WTC11 (cell line): ENCODE measurements at places on chromosomes 1 and 21. TPM values are rescaled to one million over a fixed set of nuclear protein-coding genes. Genes with fewer than 3 reads are reported as not detected.

- DNase-seq = peak; percentile 14
- peaks cover 13% of the 10 kb centered on the region for H3K4me1 ChIP-seq
- peaks cover 5% of the 10 kb centered on the region for H3K27me3 ChIP-seq
- peaks cover 12% of the 10 kb centered on the region for H3K36me3 ChIP-seq
- H3K4me3 ChIP-seq = peak overlapping the region; percentile 95
- H3K27ac ChIP-seq = no peak overlapping the region; the same call in 1 of the 2 replicates
Measured at GRCh38 chr1:93845538-93846205, 33.3 kb downstream of the DNTTIP2 start.

DNA sequence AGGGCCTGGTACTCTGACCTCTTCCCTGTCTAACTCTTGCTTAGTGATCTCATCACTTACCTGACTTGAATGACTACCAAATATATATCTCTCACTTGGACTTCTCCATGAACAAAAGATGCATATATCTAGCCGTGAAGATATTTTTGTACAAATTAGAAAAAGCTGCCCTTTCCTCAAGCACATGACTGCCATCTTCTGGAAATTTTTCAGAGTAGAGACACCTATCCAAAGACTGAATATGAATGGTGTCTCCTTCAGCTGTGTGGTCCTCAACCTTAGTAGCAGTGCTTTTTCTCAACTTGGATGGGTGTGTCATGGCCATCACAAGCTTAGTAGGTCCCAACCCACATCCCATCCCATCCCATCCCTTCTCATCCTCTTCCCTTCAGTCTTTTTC is 142.3 kb downstream of the DNM3 start:
- H3K27ac ChIP-seq = no peak overlapping the region
- no peaks in the 10 kb centered on the region for H3K36me3 ChIP-seq
- H3K4me1 ChIP-seq = peaks cover 7% of the 10 kb centered on the region
- no peak for DNase-seq

GRCh38 chr1:3495776-3496745 is 41.6 kb downstream of the ARHGEF16 start:
- H3K27ac ChIP-seq = no peak overlapping the region
- H3K4me3 ChIP-seq = no peak overlapping the region
- peaks cover 1% of the 10 kb centered on the region; the same call in 1 of the 2 replicates for H3K4me1 ChIP-seq
- no peak for DNase-seq
- no peaks in the 10 kb centered on the region for H3K27me3 ChIP-seq

DNA sequence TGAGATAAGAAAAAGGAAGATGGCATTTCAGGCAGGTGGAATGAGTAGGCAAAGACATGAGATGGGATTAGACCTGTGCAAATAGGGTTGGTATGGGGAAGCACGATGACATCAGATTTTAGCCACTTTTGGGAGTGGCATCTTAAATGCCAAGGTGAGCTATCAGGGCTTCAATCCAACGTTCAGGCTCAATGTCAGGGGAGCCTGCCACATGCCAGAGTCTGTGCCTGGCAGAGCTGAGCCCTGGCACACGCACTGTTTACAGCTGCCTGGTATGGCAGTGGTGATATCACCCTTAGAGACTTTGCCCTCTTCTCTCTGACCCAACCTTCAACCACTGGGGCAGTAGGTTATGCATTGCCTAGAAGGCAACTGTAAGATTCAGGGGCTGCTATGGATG is 1.1 kb upstream of the GUCA2B start:
- no peaks in the 10 kb centered on the region for H3K27me3 ChIP-seq
- no peak for DNase-seq
- H3K4me3 ChIP-seq = no peak overlapping the region
- H3K36me3 ChIP-seq = no peaks in the 10 kb centered on the region
- H3K27ac ChIP-seq = no peak overlapping the region

GRCh38 chr1:24157918-24158481 is 15.1 kb upstream of the IL22RA1 start:
- H3K27me3 ChIP-seq = no peaks in the 10 kb centered on the region
- H3K4me3 ChIP-seq = no peak overlapping the region
- peaks cover 15% of the 10 kb centered on the region for H3K4me1 ChIP-seq
- DNase-seq = peak; percentile 31
- H3K27ac ChIP-seq = no peak overlapping the region; the same call in 1 of the 2 replicates
- peaks cover 17% of the 10 kb centered on the region for H3K36me3 ChIP-seq

DNA sequence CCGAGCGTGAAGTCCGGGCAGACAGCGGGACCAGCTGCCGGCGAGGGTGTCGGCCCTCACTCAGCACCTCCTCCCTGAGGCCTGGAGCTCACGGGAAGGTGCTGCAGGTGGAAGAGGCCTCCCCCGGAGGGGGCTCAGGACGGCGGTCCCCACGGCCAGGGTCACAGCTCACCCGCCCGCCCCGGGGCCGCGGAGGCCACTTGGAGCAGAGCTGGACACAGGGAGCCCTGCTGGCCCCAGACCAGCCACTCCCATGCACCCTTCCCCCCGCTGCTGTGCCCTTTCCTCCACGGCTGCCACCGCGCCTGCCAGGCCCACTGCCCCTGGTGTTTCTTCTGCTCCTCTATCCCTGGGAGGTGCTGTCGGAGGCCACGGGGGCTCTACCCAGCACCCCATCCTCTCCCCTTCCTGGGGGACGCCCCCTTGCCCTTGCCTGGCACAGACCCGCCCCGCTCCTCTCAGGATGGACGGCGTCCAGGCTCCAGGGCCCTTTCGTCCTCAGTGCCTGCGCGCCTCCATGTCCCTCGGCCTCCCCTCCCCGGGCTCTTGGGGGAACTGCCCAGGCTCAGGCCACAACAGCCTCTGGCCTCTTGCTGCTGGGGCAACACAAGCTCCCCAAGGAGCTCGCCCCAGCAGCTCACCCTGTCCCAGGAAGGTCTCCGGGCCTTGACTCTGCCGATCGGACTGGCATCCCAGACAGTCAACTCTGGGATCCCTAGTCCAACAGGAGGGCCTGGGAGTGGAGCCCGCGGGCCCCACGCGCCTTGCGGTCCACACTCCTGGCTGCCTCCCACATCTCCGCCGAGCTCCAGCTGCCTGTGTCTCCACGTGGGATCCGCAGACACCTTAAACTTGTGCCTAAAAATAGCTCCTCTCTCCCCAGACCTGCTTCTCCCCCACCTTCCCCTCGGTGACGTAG is 4.1 kb downstream of the TMEM240 start:
- peak overlapping the region; percentile 63 for H3K27ac ChIP-seq
- H3K27me3 ChIP-seq = no peaks in the 10 kb centered on the region
- H3K4me1 ChIP-seq = peaks cover 3% of the 10 kb centered on the region; the same call in 1 of the 2 replicates
- no peak overlapping the region for H3K4me3 ChIP-seq

Gene CYP4A22
- not detected in 3 replicates for total RNA-seq
